ENCODE measurements at places on chromosomes 3 and 15.
A peak's percentile ranks its signal among the peaks of the same experiment; 100 is the strongest.

- DNase-seq, result no peak
Measured at GRCh38 chr15:89888214-89888804, 5.5 kb downstream of the AP3S2 start.

DNA sequence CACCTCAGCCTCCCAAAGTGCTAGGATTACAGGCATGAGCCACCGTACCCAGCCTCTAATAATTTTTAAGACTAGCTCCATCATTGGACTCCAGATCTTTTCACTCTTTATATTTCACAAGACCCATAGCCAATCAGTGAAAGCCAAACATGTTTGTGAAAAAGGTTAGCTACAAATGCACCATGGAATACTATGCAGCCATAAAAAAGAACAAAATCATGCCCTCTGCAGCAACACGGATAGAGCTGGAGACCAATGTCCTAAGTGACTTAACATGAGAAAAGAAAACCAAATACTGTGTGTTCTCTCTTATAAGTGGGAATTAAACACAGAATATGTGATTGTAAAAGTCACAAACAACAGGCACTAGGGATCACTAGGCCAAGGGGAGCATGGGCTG lies 3.2 kb downstream of the SCAPER start:
- DNase-seq, result no peak

DNA sequence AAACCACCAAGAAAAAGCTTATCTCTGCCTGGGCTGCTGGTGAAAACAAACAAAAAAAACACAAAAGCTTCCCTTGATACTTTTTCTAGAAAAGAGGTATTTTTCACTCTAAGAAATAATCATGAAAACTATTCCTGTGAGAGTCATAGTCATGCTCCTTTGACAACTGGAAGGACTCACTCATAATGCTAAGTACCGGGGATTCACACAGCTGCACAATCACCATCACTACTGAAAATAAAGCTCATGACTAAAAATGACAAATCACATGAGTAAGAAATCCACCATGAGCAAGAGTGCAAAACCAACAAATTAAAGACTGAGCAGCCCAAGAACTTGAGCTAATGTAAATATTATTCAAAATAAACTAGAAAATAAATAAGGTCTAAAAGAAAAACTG lies 10.6 kb upstream of the POU1F1 start:
- DNase-seq, result no peak

GRCh38 chr3:108090701-108091497 lies at the start of gene CD47:
CD47 (minus strand) TSS chr3:108091031; CDS start chr3:108090908, 123 bp downstream.
- peak; percentile 94 for DNase-seq

- no peak for DNase-seq
Measured at GRCh38 chr15:71792521-71792920, 17.8 kb upstream of the NR2E3 start.

DNA sequence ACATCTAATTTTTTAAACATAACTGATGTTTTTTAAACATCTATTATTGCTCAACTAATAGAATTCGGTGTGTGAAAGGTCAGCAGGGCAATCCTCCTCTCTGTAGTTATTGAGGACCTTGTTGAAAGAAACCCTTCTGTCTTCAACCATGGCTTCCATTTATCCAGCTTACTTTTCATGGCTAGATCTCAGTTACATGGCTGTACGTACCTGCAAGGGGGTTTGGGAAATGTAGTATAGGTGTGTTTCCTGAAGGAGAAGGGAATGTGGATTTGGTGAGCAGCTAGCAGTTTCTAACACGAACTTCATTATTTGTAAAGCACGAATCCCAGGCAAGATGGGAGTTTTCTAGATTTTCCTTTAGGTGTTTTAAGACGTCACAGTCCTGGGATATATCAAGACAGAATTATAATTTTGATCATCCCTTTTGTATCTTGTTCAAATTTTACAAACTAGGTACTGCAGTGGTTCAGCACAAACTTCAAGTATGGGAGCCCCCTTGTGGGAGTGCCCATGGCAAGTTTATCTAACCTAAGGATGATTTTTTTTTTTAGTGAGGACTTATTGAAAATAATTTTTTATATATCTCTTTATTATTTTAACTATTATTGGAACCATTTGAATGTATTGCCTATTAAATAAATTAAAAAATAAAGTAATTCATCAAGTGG lies 41.6 kb downstream of the FBXL2 start:
- no peak for DNase-seq

- DNase-seq, result no peak
Measured at GRCh38 chr15:85440451-85440850, 60.0 kb downstream of the AKAP13 start.

DNA sequence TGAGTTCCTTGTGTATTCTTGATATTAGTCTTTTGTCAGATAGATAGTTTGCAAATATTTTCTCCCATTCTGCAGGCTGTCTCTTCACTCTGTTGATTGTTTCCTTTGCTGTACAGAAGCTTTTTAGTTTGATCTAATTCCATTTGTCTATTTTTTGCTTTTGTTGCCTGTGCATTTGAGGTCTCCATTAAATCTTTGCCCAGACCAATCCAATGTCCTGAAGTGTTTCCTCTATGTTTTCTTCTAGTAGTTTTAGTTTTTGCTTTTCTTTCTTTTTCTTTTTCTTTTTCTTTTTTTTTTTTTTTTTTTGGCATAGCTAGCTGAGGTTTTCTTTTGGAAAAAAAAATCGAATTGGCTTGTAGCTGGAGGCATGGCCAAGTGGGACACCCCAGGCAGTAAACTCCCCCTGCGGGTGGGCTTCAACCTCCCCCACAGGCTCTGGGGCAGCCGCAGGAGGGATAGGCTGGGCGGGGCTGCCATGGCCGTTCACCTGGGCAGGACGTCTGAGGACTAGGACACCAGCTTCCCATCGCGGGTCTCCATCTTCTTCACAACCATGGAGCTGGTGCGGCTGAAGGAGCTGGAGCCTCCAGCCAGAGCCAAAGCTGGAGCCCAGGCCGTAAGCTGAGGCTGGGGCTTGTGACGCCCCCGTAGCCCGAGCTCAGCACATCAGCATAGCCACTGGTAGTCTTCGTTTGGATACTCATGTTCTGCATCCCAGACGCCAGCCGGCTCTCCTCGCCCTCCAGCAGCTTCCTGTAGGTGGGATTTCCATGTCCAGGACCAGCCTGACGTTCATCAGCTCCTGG lies 16.2 kb upstream of the PSTPIP1 start:
- no peak for DNase-seq

GRCh38 chr3:115986555-115987207 lies 363.4 kb downstream of the GAP43 start:
- DNase-seq, result no peak

GRCh38 chr15:40911693-40912092 lies 17.4 kb downstream of the VPS18 start:
- no peak for DNase-seq

GRCh38 chr15:39426552-39427532 lies 154.0 kb upstream of the THBS1 start:
- DNase-seq, result peak; percentile 78

- DNase-seq, result no peak
Measured at GRCh38 chr3:195195321-195196209, 75.4 kb downstream of the XXYLT1 start.

GRCh38 chr15:90529011-90529370 lies 732 bp upstream of the CRTC3 start:
- no peak for DNase-seq

GRCh38 chr3:42140665-42141203 lies 49.6 kb downstream of the TRAK1 start:
- no peak for DNase-seq

Data from activated CD4-positive, alpha-beta T cell treated with anti-CD3 and anti-CD28 coated beads, Interleukin-2, amount 50 U/mL, for 48 hours (primary cell).